MCF 10A (cell line): ENCODE measurements at places on chromosomes 7 and 10. TPM values are rescaled to one million over a fixed set of nuclear protein-coding genes. Genes with fewer than 3 reads are reported as not detected.

DNA sequence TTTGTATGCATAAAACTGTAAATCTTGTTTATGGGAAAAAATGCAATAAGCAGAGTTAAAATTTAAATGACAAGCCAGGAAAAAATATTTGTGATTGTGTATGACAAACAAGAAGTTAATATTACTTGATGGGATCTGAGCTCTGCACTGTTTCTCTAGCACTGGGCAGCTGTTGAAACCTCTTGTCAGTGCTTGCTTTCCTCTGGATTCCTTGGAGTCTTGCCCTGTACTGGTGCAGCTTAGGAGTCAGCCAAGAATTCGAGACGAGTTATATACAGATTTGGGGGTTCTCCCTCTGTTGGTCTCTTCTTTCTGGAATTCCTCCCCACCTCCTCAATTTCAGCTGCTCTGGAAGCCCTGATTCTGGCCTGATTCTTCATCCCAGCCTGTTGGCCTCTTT, 24.3 kb upstream of the OPN4 start:
- no peak for DNase-seq

ARMH3 gene
- total RNA-seq: 17.6 and 18.9 TPM in 2 replicates

DNA sequence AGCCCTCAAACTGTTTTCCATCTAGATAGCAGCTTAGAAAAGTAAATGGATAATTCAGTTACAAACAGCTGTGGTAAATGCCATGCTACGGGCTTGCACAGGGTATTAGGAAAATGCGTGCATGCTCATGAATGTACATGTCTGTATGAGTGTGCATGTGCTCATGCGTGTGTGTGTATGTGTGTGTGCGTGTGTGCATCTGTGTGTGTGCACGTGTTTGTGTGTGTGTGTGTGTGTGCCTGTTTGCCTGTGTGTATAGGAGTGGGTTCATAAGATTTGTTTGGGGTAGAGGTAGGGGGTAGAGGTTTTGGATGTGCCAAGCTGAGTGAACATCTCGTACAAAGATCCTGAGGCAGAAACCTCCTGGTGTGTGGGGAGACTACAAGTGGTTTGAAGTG, 52.9 kb downstream of the AOAH start:
- DNase-seq: no peak

DNA sequence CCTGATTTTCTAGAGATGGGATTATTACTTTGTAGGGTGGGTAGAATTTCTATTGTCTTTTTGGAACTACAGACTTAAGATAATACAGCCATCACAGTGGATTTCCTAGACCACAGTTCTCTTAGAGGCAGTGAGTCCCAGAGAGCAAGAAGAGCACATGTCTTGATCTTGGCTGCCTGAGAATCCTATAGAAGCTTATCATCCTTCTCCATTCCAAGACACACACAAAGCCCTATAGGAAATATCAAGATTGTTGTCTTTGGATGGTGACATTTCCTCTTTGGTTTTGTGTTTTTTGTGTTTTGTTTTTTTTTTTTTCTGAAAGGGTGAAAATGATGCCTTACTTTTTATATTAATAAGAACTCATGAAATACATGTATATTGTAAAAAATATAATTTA, 143.1 kb downstream of the AHR start:
- DNase-seq: no peak

DNA sequence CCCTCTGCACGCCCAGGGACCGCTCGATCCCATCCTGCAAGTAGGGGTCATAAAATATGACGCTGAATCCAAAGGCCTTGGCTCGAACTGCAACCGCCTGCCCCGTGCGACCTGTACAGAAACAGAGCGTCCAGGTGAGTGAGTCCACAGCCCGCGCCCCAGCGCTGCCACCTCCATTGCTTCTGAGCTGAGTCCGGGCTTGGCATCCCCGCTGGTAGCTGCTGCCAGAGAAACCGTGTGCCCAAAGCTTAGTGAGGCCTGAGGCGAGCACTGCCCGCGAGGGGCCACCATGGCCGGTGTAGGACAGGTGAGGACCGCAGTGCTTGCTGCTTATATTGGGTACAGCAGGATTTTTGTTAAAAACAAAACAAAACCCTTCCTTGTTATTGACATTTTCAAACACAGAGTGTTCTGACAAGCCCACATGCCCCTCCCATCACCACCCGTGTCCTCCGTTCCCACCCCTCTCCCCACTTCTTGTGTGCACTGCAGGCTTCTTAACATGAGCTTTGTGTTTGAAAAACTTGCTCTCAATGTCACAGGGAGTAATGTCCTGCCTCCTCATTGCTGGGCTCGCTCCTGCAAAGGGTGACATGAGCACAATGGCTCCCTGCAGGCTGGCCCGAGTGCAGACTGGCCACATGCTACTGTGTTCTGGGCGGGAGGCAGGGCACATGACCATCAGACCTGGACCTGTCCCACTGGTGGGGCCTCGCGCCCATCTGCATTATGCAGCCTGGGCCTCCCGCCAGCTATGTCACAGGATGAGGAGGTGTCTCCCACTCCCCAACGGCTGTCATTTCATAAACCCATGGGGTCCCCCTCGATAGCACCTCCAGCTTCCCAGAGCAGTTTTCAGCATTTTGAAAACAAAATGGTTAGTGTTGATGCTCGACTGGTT, 52.9 kb downstream of the ZRANB1 start:
- DNase-seq: no peak

SPDYE1 gene
- total RNA-seq: not detected in 2 replicates

DNA sequence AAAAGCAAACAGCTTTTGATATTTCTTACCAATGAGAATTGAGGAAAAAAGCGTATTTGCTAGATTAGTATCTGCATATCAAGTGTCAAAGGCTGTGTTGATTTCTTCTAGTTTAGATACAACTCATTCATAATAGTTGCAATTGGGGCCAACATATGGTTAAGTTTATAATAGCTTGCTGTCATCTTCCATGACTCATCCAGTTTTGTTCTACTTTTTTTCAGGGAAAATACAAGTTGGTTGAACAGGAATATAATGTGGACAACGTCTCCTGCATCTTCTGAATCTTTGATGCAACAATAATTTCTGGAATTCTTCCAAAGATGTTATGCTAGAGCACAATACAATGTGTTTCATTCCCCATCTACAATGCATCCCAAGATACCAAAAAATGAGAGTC, 182.0 kb downstream of the THSD7A start:
- peak; percentile 14 for DNase-seq

DNA sequence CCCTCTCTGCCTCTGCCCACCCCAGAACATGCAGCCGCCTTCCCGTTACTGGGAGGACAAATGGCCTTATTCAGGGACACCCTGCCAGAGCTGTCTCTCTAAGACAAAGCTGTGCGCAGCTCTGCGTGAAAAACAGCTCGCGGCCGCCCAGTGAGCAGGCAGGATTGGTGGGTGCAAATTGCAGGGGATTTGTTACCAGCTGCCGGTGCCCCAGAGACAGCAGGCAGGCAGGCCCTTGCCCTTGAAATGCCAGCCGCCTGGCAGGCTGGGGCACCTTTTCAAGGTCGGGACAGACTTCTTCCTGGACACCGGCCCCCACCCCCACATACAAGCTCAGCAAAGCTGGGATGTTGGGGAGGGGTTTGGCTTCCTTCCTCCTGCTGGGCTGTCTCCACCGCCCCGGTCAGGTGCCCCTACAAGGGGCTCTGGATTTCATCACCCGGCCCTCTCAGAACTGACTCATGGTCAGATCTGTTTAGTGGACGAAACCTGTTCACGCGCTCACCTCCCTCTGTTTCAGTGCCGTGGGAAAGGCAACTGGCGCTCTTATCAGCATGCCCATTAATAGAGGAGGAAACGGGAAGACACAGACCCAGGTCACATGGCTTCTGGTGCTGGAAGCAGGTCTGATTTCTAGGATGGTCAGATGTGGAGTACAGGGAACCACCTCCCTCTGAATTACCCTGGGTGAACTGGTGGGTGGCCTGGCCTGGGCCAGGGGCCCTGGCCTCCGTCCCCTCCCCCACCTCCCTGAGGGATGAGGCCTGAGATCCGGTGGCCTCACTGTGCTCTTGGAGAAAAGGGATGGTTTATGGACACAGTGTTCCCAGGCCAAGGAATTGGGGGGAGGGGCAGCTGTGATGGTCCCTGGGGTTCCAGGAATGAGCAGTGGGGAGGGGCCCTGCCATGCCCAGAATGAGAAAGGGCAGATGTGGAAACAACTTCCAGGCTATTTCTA, 123.9 kb upstream of the PPIF start:
- DNase-seq: no peak

GRCh38 chr7:44685723-44686122, 62.9 kb upstream of the ZMIZ2 start:
- DNase-seq: no peak
